ENCODE measurements at places on chromosomes 4 and X.
A peak's percentile ranks its signal among the peaks of the same experiment; 100 is the strongest.

- peak; percentile 63 for DNase-seq
Measured at GRCh38 chrX:19887911-19888879, 795 bp upstream of the SH3KBP1 start.

DNA sequence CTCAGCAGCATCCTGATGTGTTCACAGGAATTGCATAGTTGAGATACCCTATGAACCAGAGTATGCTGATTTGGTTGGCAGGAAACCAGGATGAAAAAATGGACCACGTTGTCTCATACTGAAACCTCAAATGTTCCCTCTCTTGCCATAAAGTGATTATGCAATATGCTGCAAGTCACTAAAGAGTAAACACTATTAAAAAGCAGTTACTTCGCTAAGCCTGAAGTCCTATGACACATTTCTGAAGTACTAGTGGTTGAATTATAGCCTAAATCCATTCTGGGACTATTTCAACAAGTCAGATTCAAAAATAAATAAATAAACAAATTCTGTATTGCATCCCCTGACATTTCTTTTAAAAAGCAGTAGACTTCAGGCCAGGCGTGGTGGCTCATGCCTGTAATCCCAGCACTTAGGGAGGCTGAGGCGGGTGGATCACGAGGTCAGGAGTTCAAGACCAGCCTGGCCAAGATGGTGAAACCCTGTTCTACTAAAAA, 106.0 kb upstream of the NAP1L5 start:
- no peak for DNase-seq

DNA sequence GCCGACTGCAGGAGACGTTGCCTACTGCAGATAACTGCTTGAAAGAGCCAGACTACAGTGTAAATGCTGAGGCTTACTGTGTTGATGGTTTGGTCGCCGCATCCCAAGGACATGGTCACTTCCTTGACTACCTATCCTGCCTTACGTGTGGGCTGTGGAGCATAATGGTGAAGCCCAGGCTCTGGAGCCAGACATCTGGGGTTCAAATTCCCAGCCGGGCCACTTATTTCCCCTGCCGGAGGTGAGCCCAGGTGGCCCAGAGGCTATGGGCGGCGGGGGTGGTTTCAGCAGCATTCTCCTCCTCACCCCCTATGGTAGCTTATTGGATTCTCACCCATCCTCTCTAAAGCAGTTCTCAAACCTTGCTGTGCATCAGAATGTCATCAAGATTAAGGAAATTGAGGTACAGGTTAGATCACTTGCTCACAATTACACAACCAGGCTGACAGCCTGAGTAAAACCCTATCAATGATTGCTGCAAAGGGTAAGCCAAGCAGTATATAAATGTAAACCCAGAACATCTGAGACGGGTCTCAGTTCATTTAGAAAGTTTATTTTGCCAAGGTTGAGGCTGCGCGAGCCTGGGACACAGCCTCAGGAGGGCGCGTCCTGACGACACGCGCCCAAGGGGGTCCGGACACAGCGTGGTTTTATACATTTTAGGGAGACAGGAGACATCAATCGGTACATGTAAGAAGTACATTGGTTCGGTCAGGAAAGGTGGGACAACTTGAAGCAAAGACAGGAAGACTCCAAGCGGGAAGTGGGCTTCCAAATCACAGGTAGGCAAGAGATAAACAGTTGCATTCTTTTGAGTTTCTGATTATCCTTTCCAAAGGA, 48.5 kb downstream of the EVC start:
- DNase-seq = no peak

DNA sequence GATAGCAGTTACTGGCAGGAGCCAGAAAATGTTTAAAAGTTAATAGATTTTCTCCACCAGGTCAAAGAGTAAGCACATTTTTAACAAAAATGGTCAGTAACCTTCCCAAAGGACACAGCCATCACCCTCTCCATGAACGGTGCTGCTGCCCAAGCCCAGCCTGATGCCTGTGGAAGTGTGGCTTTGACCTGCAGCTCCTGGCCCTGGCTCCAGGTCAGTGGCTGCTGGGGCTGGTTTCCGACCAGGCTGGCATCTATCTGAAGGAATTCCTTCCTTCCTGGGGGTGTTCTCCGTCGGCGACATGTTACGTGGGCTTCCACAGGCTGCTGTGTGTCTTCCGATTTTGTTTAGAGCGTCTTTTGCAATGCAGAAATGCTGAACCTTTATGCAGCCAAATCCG, 61.7 kb downstream of the ACOX3 start:
- DNase-seq = no peak

- DNase-seq = no peak
Measured at GRCh38 chr4:125225806-125226205, 88.9 kb upstream of the FAT4 start.

All from CD4-positive, alpha-beta T cell treated with Interleukin-15 for 4 hours (primary cell).